Uterus (tissue), 4 donors: ENCODE measurements at places on chromosomes 6 and 20. TPM values are rescaled to one million over a fixed set of nuclear protein-coding genes. Genes with fewer than 3 reads are reported as not detected.

DNA sequence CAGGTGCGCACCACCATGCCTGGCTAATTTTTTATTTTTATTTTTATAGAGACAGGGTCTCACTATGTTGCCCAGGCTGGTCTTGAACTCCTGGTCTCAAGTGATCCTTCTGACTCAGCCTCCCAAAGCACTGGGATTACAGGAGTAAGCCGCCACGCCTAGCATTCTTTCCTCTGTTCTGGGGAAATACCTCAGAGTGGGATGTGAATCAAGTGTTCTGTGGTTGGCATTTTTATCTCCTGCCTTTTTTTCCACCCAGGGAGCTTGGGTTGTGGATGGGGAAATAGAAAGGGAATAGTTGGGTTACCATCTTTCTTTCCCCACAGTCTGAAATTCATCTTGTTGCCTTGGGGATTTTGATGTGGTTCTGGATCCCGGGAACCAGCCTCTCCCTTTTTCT, 24.1 kb downstream of the TFAP2C start:
- DNase-seq: no peak

GRCh38 chr6:43412541-43412940, 14.8 kb upstream of the ABCC10 start:
- no peak for DNase-seq

DNA sequence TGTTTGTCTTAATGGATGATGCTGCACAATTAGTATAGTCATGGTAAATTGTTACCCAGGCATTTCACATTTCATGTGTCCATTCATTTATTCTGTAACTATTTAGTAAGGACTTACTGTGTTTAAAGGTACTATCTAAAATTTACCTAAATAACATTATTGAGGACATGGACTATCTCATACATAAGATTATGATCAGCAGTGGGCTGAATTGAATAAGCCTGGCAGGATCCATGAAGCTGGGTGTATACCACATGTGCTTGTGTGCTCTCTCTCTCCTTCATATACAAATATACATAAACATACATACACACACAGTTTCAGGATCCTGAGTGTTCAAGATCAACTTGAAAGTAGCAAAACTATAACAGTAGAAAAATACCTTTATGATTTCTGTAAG, 595.4 kb downstream of the EPM2A start:
- no peak for DNase-seq

DNA sequence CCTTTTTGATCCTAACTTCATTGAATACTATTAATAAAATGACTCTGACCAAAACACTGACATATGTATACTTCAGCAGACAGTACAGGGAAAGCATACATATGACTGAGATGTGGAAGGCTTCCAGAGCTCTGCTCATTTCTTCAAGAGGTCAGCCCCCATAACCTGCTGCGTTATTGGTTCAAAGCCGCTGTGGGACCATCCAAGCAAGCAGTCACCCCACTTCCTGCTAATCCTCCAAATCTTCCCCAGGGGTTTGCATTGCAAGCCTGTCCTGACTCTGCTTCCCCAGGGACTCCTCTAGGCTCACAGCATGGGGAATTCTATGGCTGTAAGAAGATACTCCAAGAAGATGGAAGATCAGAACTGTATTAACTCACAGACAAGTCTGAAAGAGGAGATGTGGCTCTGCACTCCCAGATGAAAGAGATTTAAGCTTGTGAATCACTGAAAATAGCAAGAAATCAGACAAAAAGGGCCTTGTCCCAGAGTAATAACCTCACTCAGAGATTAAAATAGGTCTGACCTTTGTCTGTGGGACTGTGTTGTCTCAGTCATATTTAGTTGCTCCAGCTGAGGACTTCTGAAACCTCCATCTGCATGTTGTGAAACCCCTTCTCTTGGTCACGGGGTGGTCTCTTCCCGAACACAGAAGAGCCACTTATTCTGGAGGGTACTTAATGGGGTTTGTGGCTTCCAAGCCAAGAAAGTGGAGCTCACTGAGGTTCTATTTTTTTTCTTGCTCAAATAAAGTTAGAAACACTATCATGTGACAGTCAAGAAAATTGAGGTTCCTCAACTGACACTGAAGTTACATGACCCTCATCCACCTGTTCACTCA, 101.5 kb upstream of the MARCKS start:
- DNase-seq: no peak

DNA sequence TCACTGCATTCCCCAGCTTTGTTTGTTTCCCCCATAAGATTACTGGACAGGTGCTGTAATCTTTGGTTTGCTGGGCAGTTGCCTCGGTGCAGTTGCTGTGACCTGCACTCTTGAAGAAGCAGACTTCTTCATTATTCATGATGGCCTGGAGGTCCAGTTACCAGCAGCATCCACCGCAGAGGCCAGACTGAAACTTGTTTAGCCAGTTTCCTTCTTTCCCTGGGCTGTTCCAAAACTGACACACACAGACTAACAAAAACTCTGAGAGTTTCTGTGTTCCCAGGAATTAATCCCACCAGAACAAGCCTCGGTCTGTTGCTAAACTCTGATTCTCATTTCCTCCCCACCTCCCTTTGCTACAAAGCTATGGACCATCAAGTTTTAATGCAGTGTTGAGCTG, 144.1 kb downstream of the QRSL1 start:
- DNase-seq: no peak

PRSS16 gene
- total RNA-seq: not detected
